Stimulated activated CD8-positive, alpha-beta memory T cell treated with anti-CD3 and anti-CD28 coated beads, Interleukin-7, amount 100 ng/mL, for 24 hours (primary cell): ENCODE measurements at places on chromosomes 7 and 10.

GRCh38 chr7:131482800-131483199 is 73.6 kb downstream of the PODXL start:
- no peak for DNase-seq

DNA sequence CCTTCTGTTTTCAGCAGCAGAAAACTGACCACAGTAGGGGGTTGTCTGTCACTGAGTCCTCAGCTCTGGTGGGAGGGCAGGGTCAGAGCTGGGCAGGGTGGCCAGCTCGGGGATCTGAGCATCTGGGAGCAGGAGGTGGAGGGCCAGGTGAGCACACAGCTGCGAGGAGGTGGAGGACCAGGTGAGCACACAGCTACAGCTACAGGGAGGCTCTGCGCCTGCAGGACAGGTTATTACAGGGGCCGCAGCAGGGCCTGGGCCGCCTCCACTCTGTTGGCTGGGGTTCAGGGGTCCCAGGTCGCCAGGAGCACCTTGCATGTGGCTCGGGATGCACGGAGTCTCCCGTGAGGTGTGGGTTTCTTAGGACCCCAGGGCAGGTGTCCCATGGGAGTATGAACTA is 52.4 kb upstream of the PRKAR1B start:
- DNase-seq: no peak

- no peak for DNase-seq
These were observed 565.2 kb downstream of the TCERG1L start for GRCh38 chr10:130746311-130746710.

DNA sequence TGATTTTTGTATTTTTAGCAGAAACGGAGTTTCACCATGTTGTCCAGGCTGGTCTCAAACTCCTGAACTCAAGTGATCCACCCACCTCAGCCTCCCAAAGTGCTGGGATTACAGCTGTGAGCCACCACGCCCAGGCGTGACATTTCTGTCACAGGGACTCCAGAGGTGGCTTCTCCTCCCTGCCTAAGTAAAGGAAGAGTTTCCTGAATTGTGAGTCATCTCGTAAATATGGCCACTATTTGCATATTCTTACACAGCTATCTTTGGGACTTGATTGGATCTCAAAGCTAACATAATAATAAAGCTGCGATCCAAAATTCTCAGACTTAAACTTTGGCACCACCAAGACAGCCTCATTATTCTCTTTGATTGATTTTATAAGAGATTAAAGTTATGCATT is 50.1 kb downstream of the ADARB2 start:
- DNase-seq: no peak

DNA sequence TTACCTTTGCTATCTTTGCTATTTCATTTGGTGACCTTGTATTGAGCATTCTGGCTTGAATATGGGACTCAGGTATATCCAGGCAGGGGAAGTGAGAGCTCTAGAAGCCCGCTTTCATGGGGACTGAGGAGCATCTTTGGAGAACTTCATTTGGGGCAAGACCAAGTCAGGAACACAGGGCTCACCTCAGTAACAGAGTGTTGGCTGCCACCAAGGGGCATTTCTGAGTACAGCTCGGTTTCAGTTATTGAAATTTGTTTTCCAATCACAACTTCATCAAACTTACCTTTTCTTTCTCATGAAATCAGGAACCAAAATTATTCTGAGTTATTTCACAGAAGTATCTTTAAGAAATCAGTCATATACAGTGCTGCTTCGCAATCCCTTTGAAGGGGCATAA is 337.2 kb downstream of the C7orf25 start:
- no peak for DNase-seq

GRCh38 chr7:99033765-99034164 is 110.1 kb downstream of the SMURF1 start:
- no peak for DNase-seq

DNA sequence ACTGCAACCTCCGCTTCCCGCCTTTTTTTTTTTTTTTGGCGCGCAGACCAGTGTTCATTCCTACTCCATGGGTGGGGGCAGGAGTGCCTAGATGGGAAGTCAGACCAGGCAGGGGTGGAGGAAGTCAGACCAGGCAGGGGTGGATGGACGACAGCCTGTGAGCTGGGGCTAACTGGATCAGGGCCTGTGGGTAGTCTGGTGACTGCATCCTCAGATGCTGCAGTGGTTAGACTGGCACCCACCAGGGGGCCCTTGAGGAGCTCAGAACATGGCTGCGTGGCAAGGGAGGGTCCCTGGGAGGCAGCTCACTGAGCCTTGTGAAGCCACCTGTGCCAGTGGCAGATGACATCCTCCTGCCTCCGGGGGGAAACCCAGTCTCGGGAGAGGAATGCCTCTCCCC is 35.1 kb downstream of the RCC1L start:
- DNase-seq: no peak

DNA sequence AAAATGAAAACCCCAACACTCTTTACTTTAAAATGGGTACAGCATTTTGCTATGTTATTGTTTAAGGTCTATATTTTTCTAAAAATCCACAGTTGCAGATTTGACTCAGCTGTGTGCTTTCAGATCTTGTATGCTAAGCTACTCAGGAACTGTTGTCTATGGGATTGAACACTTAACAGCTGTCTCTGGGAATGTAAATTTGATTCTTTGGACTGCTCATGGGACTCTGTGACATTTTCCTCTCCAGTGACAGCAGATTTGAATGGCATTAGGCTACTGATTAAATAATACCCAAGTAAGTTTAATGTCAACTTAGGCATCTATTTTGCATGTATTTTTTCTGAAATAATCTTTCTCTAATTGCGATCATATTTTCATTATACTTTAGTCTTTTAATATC is 1.7 kb upstream of the CD36 start:
- DNase-seq: no peak

DNA sequence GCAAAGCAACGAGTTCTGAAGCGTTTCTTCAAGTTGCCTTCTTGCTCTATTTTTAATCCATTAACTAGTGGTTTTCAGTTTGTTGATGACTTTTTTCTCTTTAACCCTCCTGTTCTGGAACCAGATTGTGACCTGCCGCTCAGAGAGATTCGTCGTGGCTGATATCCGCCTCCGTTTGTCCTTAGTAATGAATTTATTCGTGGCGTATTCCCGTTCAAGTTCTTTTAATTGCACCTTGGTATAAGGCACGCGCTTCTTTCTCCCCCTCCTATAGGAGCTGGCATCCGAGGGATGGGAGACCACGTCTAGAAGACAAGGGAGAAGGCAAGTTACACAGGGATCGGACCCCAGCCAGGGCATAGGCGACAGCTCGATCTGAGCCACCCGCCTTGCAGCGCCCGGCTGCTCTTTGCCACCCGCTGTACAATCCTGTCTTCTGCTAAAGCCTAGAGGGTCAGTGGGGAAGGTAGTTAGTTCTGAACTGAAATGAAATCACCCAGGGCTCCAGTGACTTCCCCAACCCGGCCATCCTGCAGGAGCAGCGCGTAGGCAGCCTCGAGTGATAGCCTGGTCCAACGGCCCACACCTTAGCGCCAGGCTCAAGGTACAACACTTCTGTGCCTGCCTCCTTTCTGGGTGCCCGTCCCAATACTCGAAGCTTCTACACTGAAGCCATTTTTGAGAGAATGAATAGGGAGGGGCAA is 1.6 kb downstream of the HOXA13 start:
- no peak for DNase-seq

- no peak for DNase-seq
These were observed 56.2 kb downstream of the HK1 start for GRCh38 chr10:69334302-69335062.

DNA sequence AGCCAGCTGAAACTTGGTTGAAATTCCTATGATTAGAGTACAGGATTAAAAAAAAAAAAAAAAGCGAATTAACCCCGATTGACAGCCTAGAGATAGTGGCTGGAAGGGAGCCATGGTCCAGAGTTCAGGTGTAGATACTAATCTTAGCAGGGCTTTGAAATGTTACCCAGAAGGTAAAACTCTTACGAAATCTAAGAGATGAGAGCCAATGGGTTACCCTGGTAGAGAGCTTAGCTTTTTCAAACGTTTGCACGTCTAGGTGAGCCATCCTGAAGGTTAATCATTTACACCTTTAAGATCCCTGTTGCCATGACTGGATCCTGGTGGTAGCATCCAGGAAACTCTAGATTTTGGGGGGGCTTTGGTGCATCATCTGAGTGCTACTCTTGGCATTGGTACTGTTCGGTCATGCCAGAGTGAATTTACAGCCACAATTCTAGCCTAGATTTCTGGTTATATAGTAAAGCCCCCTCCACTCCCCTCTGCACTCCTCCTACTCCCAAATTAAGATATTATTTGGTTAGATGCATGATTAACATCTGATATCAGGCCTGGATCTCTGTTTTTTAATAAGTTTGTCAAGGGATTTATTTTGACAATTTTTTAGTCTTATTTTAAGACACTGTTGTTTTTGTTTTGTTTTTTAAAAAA is 1.2 kb downstream of the AGFG2 start:
- DNase-seq: no peak

DNA sequence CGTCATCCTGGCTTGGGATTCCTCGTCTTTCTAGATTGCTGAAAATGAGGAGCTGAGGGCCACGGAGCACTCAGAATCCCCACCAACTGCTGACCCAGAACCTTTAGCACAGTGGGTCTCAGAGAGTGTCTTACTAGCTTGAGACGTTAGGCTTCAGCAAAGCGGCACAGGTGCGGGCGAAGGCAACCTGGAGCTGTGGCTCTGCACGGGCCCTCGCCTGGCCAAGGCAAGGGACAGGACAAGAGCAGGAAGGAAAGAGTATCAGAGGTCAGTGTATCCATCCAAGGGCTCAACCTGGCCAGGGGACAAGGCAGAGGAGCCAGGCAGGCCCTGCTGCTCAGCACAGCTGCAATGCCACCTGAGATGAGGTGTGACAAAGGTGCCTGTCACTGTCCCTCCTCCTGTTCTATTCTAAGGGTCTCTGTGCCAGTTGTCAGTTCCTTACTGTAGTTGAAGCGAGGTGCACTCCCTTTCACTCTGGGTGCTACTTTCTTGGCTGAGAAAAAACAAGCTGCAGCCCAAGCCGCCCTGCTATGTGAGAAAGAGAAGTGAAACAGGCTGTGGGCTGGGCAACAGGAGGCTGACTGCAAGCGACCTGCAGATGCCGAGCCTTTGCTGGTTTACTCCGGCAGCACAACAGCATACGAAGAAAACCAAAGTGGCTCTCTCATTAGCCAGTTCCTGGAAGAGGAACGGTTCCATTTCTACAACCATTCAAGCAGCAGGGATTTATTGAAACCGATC is 33.3 kb upstream of the KDM7A start:
- peak; percentile 24 for DNase-seq

DNA sequence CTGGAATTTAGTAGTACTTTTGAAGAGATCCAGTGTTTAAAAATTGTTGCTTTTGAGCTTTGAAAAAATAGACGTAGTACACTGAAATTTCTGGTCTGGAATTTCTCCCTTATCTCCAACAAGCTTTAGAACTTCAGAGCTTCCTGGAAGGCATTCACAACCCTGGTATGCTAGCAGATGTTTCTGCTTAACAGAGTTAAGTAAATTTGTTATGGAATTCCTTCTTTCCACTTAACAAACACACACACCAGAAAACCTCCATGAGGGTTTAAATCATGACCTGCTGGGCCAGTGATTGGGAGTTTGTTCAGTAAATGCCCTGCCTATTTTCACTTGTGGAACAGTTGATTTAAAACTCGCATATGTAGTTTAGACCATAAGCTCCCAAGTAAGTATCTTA is 13.7 kb downstream of the ASB15 start:
- DNase-seq: no peak

DNA sequence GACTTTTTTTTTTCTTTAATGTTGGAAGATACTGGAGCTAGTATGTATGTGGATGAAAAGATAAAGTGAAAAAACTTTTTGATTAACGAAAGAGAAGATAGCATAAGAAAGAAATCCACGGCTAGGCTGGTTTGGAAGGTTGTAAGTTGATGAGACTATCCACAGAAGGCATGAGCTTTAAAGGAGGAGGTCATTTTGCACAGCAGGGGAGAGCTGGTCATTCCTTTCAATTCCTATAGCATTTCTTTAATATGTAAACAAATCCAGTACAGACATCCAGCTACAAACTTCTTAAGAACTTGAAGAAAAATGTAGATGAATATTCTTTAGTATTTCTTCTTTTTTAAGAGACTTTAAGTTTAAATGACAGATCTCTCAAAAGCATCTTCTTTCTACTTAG is 281.3 kb downstream of the CACNA2D1 start:
- no peak for DNase-seq

DNA sequence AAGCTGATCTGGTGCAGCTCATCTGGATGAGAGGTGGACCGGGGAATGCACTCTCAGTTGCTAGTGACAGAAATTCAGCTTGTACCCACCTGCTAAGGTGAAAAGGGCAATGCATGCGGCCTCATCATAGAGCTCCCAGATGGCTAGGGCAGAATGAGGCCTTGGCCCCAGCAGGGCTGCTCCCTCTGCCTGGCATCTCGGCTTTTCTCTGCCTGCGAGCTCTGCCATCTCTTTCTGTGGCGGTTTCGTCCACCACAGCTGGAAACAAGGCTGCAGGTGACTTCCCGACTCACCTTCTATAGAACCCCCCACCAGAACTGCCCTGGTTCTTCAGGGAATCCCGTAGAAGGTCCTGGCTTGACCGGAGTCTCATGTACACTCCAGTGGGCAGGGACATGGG is 60.1 kb downstream of the TACC2 start:
- no peak for DNase-seq

- DNase-seq: no peak
These were observed 71.4 kb downstream of the FGFR2 start for GRCh38 chr10:121526801-121527221.

- DNase-seq: no peak
These were observed 162.9 kb downstream of the FANK1 start for GRCh38 chr10:126059076-126059826.

DNA sequence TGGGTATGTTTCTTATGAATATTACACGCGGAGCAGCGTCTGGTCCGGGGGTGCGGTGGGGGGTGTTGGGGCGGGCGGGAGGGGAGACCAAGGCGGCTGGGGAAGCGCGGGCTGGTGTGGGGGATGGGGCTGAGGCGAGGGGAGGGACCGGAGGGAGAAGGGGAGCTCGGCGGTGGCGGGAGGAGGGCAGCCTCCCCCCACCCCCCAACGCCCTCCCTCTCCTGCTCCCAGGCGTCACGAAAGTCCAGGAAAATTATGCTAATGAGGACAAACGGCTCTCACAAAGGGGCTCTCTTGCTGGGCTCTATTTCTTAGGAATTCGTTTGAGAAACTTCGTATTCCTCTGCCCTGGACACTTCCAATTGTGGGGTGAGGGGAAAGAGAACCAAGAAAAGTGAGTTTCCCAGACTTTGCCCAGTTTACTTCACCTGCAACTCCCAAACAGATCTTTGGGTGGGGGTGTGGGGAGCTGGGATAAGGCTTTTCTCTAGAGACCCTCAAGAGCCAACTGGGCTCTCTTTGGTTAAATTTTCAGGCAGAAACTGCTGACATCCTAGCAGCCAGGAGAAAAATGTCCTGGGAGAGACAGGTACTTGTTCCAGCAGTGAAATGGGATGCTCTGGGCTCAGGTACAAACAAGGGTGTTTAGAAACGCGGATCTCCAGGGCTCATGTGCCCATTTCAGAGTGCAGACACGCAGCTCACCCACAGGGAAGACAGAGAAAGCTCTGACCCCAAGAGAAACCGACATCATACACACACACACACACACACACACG is 11.7 kb upstream of the HOXA2 start:
- DNase-seq: no peak
